ENCODE measurements at places on chromosomes 7 and 10.

GRCh38 chr7:116211913-116212596 is 1.7 kb downstream of the TES start:
- no peak for DNase-seq

DNA sequence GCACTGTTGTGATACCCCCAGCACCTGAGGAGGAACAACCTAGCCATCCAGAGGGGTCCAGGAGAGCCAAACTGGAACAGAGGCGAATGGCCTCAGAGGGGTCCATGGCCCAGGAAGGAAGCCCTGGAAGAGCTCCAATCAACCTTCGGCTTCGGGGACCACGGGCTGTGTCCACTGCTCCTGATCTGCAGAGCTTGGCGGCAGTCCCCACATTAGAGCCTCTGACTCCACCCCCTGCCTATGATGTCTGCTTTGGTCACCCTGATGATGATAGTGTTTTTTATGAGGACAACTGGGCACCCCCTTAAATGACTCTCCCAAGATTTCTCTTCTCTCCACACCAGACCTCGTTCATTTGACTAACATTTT is 1.6 kb upstream of the CASP2 start:
- DNase-seq, result no peak

- no peak for DNase-seq
Observed at GRCh38 chr7:80832006-80832405, 86.8 kb downstream of the SEMA3C start.

GRCh38 chr7:136198168-136198567 is 221.0 kb upstream of the MTPN start:
- DNase-seq, result no peak

GRCh38 chr10:35940141-35941041 is 298.3 kb upstream of the FZD8 start:
- DNase-seq, result peak; percentile 48

GRCh38 chr7:35533902-35534301 is 161.0 kb downstream of the HERPUD2 start:
- DNase-seq, result no peak

- peak; percentile 97 for DNase-seq
Observed at GRCh38 chr7:7719236-7719635, 829 bp upstream of the RPA3 start.

- no peak for DNase-seq
Observed at GRCh38 chr10:119652361-119652730, 1.2 kb downstream of the BAG3 start.

GRCh38 chr7:129480674-129481363 is 21.5 kb upstream of the SMKR1 start:
- DNase-seq, result no peak

DNA sequence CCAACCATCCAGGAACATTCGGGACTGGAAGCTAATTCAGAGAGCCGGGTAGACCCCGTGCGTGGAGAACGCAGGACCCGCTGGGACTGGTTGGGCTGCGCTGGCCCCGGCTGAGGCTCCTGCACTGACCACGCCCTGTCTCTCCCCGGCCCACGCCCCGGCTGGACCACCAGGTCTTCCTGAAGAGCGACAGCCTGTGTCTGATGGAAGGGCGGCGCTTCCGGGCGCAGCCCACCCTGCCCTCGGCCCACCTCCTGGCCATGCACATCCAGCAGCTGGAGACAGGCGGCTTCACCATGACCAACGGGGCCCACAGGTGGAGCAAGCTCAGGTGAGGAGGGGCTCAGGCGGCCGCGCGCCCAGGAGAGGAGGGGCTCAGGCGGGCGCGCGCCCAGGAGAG is 10.2 kb upstream of the UTF1 start:
- DNase-seq, result no peak

GRCh38 chr10:12381536-12382156 is 32.3 kb downstream of the CAMK1D start:
- DNase-seq, result no peak

DNA sequence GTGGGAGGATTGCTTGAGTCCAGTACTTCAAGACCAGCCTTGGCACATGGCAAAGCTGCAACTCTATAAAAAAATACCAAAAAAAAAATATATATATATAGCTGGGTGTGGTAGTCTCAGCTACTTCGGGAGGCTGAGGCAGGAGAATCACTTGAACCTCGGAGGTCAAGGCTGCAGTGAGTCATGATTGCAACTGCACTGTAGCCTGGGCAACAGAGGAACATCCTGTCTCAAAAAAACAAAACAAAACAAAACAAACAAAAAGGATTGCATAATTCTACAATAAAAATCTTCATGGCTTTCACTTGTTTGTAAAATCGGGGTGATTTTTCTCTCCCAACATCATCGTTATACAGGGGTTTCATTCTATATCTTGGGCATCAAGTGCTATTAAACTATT is 35.1 kb downstream of the GUSB start:
- no peak for DNase-seq

Measured in NCI-H1105 (cell line).